ENCODE measurements at places on chromosomes 3 and 15. TPM values are rescaled to one million over a fixed set of nuclear protein-coding genes. Genes with fewer than 3 reads are reported as not detected.

- H3K27me3 ChIP-seq, result peaks cover 59% of the 10 kb centered on the region
- peaks cover 23% of the 10 kb centered on the region for H3K4me1 ChIP-seq
- peak; percentile 89 for DNase-seq
- peak overlapping the region; percentile 81 for H3K4me3 ChIP-seq
- H3K27ac ChIP-seq, result no peak overlapping the region
Measured at GRCh38 chr15:93087825-93088199, 1.2 kb downstream of the RGMA start.

DNA sequence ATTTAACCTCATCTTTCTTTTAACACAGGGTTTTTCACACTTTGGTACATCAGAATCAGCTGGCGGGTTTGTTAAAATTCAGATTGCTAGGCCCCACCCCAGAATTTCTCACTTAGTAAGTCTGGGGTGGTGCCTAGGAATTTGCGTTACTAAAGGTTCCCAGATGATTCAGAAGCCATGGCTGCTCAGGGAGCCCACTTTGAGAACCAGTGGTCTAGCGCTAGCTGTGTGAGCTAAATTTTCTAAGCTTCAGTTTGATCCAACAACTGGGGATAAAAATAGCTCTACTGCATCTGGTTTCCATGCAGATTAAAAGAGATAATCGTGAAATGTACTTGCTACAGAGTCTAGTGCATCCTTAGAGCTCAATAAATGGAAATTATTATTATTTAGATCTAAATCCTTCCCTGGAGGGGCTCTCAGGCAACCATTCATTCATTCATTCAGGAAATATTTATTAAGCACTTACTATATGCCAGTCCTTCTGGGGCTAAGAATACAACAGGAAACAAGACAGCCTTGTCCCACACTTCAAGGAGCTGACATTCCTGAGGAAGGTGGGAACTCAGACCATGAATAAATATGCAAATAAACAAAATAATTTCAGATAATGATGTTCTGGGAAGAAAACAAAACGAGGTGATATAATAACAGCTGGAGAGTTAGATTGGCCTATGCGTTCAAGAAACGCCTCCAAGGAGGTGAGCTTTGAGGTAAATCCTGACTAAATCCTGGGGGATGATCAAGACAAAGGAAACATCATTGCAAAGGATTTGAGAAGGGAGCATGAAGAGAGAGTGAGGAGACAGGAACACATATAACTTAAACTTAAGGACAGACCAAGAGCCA, 3.9 kb upstream of the CIDEC start:
- H3K27ac ChIP-seq, result no peak overlapping the region
- H3K36me3 ChIP-seq, result no peaks in the 10 kb centered on the region
- H3K27me3 ChIP-seq, result no peaks in the 10 kb centered on the region
- H3K4me3 ChIP-seq, result no peak overlapping the region

GRCh38 chr15:28021281-28022039, 77.7 kb downstream of the OCA2 start:
- no peak overlapping the region for H3K27ac ChIP-seq
- peak; percentile 84 for DNase-seq
- H3K36me3 ChIP-seq, result no peaks in the 10 kb centered on the region
- no peaks in the 10 kb centered on the region for H3K27me3 ChIP-seq

DNA sequence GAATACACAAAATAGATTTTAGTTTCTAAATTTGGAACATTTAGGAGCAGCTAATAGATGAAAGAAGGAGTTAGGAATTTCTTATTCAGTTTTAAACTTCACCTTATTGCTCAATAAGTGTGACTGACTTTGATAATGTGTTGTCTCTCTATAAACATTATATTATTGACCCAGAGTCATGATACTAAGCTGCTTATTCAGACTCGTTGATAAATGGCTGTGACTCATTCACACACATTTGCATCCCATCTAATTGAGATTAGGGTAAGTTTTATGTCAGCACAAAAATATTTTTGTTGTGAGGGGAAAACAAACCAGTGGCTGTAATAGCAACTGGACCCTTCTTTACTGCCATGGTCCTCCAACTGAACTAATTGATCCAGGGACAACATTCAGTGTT, 137.6 kb downstream of the GOLIM4 start:
- H3K27me3 ChIP-seq, result no peaks in the 10 kb centered on the region
- H3K4me3 ChIP-seq, result no peak overlapping the region
- no peak for DNase-seq
- H3K4me1 ChIP-seq, result no peaks in the 10 kb centered on the region

Gene OIP5
- total RNA-seq, result 53.1 TPM

GRCh38 chr15:87724330-87724729, 532.2 kb downstream of the NTRK3 start:
- H3K36me3 ChIP-seq, result no peaks in the 10 kb centered on the region
- H3K4me3 ChIP-seq, result no peak overlapping the region
- no peak for DNase-seq

GRCh38 chr15:48550822-48551525, 94.5 kb downstream of the FBN1 start:
- no peaks in the 10 kb centered on the region for H3K36me3 ChIP-seq
- H3K27me3 ChIP-seq, result no peaks in the 10 kb centered on the region
- DNase-seq, result no peak
- no peak overlapping the region for H3K27ac ChIP-seq
- H3K4me3 ChIP-seq, result no peak overlapping the region
- no peaks in the 10 kb centered on the region for H3K4me1 ChIP-seq

- peak; percentile 93 for DNase-seq
- 0 out of 2 replicates have a peak overlapping the region, but pooled peaks have one; percentile 22 for H3K4me3 ChIP-seq
- peaks cover 18% of the 10 kb centered on the region for H3K4me1 ChIP-seq
- H3K27ac ChIP-seq, result peak overlapping the region; percentile 56
- no peaks in the 10 kb centered on the region for H3K27me3 ChIP-seq
- no peaks in the 10 kb centered on the region for H3K36me3 ChIP-seq
Measured at GRCh38 chr3:63015614-63016309, 140.5 kb upstream of the CADPS start.

- H3K4me1 ChIP-seq, result no peaks in the 10 kb centered on the region
- H3K27ac ChIP-seq, result no peak overlapping the region
- H3K36me3 ChIP-seq, result no peaks in the 10 kb centered on the region
- H3K4me3 ChIP-seq, result no peak overlapping the region
- H3K27me3 ChIP-seq, result no peaks in the 10 kb centered on the region
Measured at GRCh38 chr3:34312684-34313083, 514.3 kb downstream of the PDCD6IP start.

DNA sequence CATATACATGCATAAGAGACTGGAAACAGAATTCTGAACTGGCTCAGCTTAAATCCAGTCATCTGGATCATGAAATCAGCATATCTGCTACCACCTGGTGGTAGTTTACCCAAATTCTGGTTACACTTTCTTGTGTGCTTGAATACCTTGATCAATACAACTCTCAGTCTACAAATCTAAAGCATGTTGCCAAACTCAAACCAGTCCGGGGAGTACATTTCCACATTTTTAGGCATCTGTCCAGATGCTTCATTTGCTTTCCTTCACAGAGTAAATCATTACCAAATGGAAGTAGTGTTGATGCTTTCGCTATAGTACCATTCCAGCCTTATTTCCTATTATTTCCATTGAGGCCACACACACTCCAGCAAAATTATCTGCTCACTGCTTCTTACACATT, 126.4 kb downstream of the P2RY1 start:
- no peaks in the 10 kb centered on the region for H3K36me3 ChIP-seq
- no peak overlapping the region for H3K4me3 ChIP-seq
- H3K4me1 ChIP-seq, result no peaks in the 10 kb centered on the region
- H3K27ac ChIP-seq, result no peak overlapping the region
- DNase-seq, result peak; percentile 57

DNA sequence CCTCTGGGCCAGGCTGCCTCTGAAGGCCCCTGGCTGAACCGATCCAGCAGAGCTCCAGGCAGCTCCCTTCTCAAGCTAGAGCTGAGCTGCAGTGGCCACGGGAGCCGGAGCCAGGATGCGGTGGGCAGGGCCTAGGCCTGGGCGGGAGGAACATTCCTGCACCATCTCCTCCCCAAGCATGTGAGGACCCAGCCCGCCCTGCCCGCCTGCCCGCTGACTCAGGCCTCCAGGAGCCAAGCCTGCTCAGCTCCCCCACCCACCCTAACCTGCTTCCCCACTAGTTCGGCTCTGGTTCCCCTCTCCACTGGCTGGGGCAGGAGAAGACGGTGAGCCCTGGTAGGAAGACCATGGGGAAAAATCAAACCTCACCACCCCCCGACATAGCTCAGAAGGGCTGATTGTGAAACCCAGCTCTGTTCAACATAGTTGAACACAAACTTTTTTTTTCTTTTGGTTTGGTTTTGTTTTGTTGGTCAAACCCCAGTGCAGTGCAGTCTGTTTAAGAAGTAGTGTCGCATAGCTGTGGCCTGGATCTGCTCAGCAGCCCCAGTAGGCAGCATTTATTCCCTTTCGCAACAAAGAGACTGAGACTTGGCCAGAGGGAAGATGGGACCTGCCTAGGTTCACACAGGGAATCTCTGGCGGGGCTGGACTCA, 13.5 kb downstream of the SNX33 start:
- no peaks in the 10 kb centered on the region for H3K4me1 ChIP-seq
- no peak overlapping the region for H3K4me3 ChIP-seq
- H3K36me3 ChIP-seq, result no peaks in the 10 kb centered on the region
- DNase-seq, result peak; percentile 59
- no peak overlapping the region for H3K27ac ChIP-seq

Gene GREM1
- 0.12 TPM for total RNA-seq

GRCh38 chr15:29039466-29040369, 153.9 kb downstream of the APBA2 start:
- no peak overlapping the region for H3K4me3 ChIP-seq
- peaks cover 26% of the 10 kb centered on the region for H3K4me1 ChIP-seq
- no peaks in the 10 kb centered on the region for H3K27me3 ChIP-seq
- H3K36me3 ChIP-seq, result no peaks in the 10 kb centered on the region
- peak overlapping the region; percentile 23 for H3K27ac ChIP-seq

DNA sequence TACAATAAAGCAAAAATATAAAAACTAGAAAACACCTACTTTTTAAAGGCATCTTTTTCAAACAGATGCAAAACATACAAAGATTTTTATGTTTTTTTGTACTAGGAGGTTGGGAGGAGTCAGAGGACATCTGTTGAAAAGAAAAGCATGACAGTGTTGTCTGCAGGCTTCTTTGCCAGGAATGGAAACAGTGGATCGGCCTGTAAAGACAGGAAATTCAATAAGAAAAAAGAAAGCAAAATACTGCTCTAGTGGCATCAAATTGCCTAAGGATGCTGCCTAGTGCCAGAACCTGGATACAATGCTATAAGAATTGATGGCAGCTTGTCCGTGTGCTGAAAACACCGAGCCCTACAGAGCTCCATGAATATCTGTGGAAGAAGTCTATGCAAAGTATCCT, 69.9 kb downstream of the TBC1D5 start:
- H3K27me3 ChIP-seq, result no peaks in the 10 kb centered on the region
- DNase-seq, result no peak
- no peaks in the 10 kb centered on the region for H3K36me3 ChIP-seq
- H3K4me3 ChIP-seq, result no peak overlapping the region

Gene HHLA2
- not detected for total RNA-seq

DNA sequence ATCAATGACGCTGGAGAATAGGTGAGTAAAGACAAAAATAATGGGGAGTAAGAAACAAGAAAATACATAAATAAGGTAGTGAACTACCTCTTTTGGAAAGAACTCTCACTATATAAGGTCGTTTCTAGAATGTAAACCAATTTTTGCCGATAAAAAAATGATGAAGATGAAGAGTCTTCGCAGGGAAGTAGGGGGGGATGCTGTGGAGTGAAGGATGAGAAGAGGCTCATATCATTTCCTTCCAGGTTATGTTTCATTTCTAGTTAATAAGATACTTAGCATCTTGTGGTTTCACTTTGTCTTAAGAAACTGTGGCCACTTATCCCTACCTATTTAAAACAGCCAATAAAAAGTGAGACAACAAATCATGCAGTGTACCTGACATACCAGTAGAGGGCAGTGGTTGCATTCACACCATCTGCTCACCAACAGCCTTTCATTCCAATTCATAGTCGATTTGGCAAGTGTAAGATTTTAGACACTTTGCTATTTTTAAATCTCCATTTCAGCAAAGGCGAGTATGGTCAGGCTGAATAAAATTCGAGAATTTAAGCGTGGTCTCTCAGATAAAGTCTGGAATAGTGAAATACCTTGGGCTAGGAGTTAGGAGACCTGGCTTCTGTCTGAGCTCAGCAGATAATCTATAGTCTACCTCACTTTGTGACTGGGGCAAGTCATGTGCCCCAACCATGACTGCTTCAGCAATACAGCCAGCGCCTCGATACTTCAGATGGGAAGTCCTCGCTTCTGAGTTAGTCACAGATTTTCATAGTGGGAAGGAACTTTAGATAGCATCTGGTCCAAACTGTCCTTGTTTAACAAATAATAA, 28.9 kb upstream of the ICE2 start:
- peak; percentile 79 for DNase-seq
- no peak overlapping the region for H3K4me3 ChIP-seq
- no peaks in the 10 kb centered on the region for H3K36me3 ChIP-seq
- H3K4me1 ChIP-seq, result no peaks in the 10 kb centered on the region
- no peaks in the 10 kb centered on the region for H3K27me3 ChIP-seq

DNA sequence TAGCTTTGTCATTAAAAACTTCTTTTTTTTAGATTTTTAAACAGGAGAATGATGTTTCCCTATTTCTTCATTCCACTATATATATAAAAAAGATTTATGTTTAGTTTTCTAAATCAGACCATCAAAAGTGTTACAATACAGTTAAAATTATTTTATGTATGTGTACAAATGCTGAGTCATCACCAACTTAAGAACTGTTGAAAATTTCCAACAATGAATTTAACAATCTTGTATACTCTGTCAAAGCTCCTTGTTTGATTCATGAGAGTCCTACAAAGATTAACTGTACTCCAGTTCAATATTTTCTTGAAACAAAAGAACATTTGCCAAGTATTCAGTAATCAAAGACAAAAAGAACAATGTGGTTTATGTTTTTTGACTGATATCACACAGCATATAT, 82.0 kb downstream of the POLQ start:
- H3K4me3 ChIP-seq, result no peak overlapping the region
- DNase-seq, result no peak
- H3K4me1 ChIP-seq, result no peaks in the 10 kb centered on the region
- no peaks in the 10 kb centered on the region for H3K27me3 ChIP-seq
- H3K36me3 ChIP-seq, result peaks cover 27% of the 10 kb centered on the region

GRCh38 chr3:62870321-62870720, 4.9 kb downstream of the CADPS start:
- H3K36me3 ChIP-seq, result no peaks in the 10 kb centered on the region
- peaks cover 13% of the 10 kb centered on the region for H3K4me1 ChIP-seq
- H3K4me3 ChIP-seq, result no peak overlapping the region
- no peaks in the 10 kb centered on the region for H3K27me3 ChIP-seq

Gene CRTC3
- total RNA-seq, result 3.8 TPM

DNA sequence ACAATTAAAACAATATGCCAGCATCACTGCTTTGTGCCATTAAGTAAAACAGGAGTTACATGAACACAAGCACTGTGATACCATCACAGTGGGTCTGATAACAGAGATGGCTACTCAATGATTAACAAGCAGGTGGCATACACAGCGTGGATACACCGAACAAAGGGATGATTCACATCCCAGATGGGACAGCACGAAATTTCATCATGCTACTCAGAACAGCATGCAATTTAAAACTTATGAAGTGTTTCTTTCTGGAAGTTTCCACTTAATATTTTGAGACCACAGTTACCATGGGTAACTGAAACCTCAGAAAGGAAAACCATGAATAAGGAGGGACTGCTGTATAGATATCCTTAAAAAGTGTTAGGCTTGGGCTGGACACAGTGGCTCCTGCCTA, 44.5 kb downstream of the SLC24A1 start:
- no peak overlapping the region for H3K4me3 ChIP-seq
- H3K36me3 ChIP-seq, result no peaks in the 10 kb centered on the region
- H3K4me1 ChIP-seq, result no peaks in the 10 kb centered on the region

Gene ECE2
- 0.24 TPM for total RNA-seq

Gene THAP10
- 5.5 TPM for total RNA-seq
